ENCODE measurements at places on chromosomes 1 and 21.

DNA sequence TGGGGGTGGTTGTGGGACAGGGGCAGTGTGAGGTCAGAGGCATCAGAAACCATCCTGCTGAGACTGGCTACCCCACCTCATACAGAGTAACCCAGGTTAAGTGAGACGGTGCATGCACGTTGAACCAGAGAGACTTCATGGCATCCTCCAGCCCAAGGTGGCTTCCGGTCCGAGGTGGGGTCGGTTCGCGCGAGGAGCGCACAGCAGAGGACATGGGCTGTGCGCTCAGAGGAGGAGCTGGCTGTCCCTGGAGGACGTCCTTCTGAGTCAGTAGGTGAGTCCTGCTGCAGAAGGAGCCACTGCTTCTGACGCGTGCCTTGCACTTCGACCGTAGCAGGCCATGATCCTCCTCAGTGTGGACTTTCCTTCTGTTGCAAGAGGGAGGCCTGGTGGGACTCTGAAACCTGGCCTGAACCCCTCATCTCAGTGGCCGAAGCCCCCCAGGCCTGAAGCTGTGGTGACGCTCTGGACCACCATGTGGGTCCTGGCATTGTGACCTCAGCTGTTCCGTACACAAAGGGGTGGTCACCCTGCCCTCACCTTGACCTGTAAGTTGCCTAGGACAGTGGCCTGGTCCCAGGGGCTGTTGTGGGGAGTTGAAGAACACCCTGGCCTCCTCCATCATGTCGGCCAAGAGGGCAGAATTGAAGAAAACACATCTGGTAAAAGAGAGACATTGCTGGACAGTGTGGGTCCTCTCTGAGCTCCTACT lies at the start of gene TEX35:
Gene TEX35 (plus strand): TSS at position 544 of the 712 bp plus-strand sequence. CDS start 80 bp downstream, at position 624.
- no peak for DNase-seq

DNA sequence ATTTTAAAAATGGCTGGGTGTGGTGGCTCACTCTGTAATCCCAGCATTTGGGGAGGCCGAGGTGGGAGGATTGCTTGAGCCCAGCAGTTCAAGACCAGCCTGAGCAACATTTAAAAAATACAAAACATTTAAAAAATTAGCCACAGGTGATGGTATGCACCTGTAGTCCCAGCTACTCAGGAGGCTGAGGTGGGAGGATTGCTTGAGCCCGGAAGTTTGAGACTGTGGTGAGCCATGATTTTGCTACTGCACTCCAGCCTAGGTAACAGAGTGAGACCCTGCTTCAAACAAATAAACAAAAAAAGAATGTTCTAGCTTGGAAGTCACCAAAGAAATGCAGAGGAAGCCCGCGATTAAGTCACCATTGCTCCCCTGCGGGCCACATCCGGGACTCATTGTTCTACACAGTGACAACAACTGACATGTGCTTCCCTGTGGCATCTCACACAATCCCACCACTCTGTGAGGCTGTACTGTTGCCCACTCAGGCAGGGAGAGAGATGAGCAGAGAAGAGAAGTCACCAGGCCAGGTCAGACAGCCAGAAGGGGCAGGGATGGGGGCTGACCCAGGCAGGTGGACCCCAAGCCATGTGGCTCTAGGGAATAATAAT lies 18.4 kb upstream of the SPATC1L start:
- no peak for DNase-seq

DNA sequence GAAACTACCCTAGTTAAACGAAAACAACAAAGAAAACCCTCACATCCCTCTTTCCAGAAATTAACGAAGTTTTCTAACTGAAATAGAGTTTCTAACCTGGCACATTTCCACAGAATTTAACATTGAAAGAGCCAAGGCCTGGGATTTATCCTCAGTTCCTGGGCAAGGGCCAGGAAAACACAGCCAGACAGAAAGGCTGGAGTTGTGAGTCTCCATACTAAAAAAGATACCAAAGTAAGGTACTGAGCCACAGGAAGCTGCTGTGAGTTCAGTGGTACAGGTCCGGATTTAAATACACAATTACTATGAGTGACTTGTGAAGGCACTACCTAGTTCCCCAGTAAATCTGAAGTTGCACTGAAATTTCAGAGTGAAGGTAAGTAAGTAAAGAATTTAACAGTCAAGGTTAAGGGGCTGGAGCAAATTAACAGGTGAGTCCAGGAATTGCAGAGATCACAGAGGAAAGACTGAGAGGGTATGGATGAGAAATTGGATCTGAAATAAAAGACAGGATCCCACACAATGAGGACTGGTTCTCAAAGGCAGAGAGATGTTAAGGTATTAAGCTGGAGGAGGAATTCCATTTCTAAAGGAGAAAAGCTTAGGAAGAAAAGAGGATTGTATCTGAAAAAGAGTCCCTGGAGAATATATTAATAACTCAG lies 905 bp downstream of the LIX1L start:
- no peak for DNase-seq

DNA sequence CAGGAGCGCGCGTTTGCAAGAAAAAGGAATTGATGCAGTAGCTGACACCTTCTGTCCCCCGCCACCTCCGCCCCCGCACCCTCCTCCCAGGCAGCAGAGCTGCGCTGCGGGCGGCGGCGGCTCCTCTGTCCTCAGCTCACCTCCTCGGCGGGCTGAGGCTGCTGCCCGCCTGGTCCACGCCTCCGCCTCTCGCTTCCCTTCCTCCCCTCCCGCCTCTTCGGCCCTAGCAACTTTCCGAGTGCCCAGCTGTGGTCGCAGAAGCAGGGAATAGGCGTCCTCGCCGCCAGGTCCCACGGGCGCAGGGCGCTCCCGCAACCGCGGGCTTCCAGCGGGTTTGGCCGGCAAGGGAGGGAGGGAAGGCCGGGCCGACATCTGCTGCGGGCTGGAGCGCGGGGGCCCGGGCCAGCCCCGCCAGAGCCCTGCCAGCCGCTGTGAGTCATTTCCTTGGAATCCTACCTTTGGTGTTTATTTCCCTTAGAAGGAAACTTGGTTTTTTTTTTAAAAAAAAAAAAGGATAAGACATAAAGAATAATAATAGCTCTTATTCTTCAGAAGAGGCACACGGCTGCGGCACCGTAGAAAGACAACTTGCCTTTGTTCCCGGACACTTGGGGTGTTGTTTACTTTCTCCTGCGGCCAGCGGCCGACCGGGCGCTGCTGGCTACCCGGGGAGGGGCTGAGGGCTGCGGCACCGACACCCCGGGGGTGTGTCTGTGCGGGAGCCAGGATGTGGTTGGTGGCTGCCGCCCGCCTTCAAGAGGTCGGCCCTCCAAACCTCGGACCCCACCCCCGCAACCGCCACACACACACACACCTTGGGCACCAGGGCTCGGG lies 1.1 kb downstream of the SERTAD4 start:
- no peak for DNase-seq

GRCh38 chr1:235015291-235015985 lies 113.2 kb downstream of the TOMM20 start:
- peak; percentile 4 for DNase-seq

DNA sequence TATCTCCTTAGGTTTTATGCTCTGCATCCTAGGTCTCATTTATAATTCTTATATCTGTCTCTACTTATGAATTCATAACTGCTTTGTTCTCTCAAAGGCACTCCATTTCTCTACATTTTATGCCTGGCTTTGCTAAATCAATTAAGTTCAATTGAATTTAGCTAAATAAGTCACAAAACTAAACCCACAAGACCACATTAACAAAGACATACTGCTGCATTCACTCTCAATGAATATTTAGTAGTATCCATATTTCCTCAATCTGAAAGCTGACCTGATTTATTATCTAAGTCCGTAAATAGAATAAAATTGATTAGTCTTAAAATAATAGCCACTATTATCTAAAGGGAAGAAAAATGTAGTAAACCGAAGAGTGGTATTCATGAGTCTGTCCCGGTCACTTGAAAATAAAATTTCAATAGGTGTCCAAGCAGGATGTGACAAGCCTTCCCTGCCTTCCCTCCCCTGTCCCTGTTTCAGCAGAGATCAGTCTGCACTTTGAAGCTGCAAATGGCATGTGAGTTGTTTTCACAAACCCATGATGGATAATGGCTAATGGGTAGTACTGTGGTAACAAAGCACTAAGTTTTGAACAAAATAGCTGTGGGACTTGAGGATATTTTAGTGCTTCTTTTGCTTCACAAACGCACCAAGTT lies 295.0 kb upstream of the NCAM2 start:
- DNase-seq, result no peak

DNA sequence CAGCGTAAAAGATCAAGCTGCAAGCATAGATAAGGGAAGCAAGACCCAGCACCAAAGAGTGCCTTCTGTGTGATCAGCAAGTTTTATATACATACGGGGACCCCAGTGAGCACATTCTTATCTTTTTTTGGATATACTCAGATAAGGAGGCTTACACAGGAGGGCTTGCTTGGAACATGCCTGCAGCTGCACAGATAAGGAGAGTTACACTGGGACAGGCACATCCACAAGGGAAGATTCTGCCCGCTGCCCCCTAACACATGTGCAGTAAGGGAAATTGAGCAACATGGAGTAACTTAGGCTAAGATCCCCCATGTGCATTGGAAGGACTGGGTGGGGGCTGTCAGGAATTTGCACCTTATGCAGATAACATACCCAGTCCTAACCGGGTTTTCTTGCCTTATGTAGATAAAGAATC lies 1334.8 kb downstream of the MRPL39 start:
- no peak for DNase-seq

DNA sequence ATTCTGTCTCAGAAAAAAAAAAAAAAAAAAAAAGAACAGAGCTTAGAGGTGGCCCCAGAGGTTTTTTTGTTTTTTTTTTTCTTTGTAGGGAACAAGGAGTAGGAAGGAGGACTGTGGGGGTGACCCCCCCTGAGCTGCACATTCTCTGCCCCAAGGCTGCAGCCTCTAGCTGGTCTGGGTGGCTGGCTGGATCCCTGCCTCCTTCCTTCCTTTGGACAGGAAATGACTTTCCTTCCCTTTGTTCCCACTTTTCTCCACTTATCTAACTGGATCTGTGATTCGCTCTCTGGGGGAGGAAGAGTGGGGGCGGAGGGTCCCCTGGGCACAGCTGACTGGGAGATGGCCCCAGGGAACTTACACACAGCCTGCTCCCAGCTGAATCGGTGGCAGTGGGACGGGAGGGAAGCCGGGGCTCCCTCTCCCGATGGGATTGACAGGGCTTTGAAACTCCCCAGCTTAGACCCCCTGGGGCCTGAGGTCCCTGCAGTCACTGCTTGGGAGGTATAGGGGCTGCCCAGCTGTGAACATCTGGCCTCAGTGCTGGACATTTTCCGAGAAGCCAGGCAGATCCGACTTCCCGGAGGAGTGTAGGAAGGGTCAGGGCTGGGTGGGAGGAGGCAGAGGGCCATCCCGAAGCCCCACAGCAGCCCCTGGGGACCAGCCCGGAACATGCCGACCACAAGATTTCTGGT lies 2.1 kb downstream of the FBLIM1 start:
- no peak for DNase-seq

GRCh38 chr1:152110365-152110859 lies 4.8 kb downstream of the TCHH start:
- no peak for DNase-seq

DNA sequence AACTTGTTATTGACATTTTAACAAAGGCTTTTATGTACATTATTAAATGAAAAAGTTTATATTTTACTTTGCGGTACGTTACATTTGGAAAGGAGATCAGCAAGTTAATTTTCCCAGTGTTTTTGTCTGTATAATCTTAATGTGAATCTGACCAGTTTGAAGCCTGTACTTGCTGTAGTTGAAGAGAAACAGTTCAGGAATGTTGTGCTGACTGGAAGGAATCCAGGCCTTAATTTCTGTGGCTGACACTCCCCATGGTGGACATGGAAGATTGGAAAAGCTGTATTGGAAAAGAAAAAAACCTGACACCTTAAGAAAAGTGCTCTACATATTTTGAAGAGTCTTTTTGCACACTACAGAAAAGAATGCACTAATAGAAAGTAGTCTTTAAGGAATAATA lies 15.5 kb downstream of the LEPR start:
- no peak for DNase-seq

GRCh38 chr1:160743266-160743665 lies 4.2 kb downstream of the SLAMF7 start:
- DNase-seq, result no peak

- DNase-seq, result no peak
Observed at GRCh38 chr1:54987427-54987826, 7.0 kb downstream of the TMEM61 start.

DNA sequence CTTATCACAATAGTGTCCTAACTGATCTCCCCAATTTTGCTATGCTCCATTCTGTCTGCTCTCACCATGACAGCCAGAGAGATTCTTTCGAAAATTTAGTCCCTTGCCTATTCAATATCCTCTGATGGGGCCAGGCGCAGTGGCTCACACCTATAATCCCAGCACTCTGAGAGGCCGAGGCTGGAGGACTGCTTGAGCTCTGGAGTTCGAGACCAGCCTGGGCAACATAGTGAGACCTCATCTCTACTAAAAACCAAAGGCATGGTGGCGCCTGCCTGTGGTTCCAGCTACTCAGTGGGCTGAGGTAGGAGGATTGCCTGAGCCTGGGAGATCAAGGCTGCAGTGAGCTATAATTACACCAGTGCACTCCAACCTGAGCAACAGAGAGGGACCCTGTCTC lies 16.1 kb upstream of the PDZK1IP1 start:
- DNase-seq, result no peak

GRCh38 chr1:17895986-17896385 lies 140.9 kb downstream of the ACTL8 start:
- no peak for DNase-seq

DNA sequence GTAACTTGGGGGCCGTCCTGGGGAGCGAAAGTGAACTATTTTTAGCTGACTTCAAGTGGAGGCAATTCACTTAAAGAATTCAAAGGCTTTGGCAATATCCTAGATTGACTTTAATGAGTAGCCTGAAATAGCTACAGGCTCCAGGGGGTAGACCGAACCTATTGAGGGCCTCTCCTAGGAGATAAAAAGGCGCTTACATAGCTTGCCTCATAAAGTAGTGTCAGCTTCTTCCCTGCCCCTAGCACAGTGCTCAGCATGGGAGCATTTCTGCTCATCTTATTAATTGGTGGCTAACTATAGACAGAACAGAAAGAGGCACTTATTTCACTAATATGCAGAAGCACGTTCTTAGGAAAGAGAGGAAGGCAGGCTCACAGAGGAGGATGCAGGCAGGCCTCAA lies 12.3 kb upstream of the CTNNBIP1 start:
- DNase-seq, result no peak

DNA sequence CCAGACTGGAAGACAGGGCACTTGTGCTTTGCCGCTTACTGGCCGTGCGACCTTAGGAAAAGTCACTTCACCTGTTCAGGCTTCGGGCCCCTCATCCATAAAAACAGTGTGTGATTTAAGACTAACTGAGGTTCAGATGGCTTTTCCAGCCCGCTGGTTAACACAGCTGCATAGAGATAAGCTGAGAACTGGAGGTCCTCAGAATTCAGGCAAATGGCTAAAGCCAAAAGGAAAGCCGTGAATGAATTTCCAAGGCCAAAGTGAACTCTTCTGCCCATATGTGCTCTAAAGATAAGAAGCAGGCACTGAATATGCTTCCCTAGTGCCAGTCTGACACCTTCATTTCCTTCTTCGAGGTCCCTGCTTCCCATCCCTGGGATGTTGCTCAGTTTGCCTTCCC lies 23.5 kb upstream of the SARS1 start:
- no peak for DNase-seq

GRCh38 chr1:247054992-247055415 lies 23.6 kb downstream of the ZNF670 start:
- DNase-seq, result no peak

- no peak for DNase-seq
Observed at GRCh38 chr1:41341365-41341683, 19.9 kb upstream of the FOXO6 start.
